ENCODE measurements at places on chromosomes 6 and 20. TPM values are rescaled to one million over a fixed set of nuclear protein-coding genes. Genes with fewer than 3 reads are reported as not detected.

FKBP1C gene
- 0.09 TPM for total RNA-seq

SERPINB1 gene
- total RNA-seq = 28.0 TPM

- no peak for DNase-seq
Measured at GRCh38 chr20:45087097-45087790, 13.7 kb downstream of the KCNS1 start.

DNA sequence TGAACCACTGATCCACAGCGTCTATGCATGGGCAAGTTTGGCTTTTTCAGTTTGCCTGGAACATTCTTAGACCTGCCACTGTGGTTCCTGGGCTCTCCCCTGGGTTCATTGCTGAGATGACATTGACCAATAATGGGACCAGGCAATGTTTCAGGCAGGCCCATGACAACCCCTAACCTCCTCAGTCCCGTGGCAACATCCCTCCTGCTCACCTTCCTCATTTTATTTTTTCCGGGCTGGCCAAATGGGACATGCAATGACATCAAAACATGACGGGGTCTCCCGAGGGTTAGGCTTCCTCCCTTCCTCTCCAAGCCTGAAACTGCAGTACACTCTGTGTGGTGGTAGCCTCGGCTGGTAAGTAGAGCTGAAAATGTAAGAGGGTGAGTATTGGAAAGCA, 234.0 kb upstream of the RREB1 start:
- DNase-seq = no peak

DNA sequence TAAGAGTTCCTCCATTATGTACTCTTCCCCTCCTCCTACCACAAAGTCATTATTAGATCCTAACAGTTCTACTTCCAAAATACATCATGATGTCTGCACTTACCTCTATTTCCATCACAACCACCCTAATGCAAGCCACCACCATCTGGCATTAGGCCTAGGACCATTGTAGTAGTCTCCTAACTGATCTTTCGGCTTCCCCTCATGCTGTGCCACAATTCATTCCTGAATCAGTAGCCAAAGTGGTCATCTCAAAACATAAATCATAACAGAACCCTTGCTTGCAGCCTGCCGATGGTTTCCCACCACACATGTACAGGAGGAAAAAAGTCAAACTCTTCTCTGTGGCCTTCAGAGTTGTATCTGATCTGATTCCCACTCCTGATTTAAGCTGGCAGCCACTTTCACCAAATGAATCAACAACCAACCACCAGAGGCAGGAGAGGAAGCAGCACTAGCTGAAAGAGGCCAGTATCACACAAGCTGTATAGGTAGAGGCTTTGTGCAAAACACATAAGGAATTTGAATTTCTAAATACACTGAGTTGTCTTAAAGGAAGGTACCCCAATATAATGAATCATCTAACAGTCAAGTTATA, 26.1 kb downstream of the FAM184A start:
- no peak for DNase-seq

DNA sequence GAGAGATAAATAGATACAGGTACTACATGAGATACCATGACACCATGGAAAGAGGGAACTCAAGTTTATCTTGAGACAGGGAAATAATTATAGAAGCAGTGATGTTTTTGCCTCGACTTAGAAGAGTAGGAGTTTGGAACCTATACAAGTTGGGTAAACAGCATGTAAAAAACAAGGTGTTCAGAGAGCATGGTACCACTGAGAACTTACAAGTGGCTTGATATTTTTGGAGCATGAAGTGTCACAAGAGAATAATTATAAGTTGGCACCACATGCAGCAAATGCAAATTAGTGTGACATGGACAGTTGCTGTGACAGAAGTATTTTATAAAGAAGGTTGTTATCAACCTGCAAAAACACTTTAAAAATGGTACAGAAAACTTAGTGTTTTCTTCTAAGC, 47.1 kb upstream of the SCAF8 start:
- DNase-seq = no peak

GRCh38 chr20:9160331-9160730, 91.4 kb downstream of the PLCB4 start:
- DNase-seq = no peak

All from SJSA1 (cell line).